ENCODE measurements at places on chromosomes 11 and 22.
A peak's percentile ranks its signal among the peaks of the same experiment; 100 is the strongest.

GRCh38 chr11:104934594-104934993, 33.8 kb downstream of the CASP4 start:
- no peak for DNase-seq

DNA sequence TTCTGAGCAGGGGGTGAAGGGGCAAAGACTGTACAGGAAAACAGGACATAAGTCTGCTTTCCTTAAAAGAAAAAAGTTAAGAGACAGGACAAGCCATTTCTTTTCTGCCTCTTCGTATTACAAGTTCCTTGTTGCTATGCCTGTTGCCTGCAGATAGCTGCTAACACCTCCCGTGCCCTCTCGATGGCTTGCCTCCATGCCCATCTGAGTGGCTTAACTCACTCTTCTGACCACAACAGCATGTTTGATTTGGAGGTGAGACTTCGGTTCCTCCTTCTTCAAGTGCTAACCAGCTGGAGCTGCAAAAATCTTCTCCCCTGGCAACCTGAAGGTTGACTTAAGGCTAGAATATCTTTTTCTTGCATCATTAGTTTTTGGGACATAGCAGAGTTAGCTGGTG, 103.1 kb downstream of the PRR5L start:
- DNase-seq = peak; percentile 5

DNA sequence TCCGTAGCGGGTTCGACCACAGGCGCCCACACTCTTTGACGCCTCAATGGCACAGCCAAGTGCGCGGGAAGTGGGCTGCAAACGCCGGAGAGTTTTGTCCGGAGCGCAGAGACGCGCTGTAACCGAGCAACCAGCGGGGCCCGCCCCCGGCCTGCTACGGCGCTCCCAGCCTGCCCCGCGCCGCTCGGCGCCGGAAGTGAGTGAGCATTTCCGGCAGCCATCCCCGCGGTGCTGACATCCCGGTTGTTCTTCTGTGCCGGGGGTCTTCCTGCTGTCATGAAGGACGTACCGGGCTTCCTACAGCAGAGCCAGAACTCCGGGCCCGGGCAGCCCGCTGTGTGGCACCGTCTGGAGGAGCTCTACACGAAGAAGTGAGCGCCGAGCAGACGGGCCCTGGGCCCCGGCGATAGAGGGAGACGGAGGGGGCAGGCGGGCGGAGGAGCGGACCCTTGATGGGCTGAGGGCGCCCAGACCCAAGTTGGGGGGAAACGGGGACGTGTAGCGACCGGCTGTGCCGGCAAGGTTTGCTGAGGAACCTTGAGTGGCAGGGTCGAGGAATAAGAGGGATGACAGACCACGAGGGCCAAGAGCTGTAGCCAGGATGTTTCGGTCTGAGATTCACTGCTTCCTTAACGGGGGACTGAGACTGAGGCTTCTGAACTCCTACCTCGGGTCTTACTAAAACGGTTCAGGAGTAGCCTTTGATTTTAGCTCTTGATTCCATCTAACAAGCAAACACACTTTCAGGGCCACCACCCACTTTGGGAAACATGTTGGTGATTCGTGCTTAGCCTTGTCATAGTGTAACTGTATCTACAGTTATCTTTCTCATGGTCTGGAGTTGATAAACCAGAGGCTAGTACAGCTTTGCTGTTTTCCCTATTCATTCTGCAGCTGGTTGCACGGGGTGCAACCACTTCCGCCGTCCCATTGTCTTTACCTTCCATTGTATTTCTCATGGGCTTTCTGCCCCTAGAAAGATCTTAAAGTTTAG, at the start of gene PSMD13:
TSS of gene PSMD13 (plus strand) at position 203 of the 994 bp plus-strand sequence. CDS start at position 277, 74 bp downstream.
- peak; percentile 94 for DNase-seq

DNA sequence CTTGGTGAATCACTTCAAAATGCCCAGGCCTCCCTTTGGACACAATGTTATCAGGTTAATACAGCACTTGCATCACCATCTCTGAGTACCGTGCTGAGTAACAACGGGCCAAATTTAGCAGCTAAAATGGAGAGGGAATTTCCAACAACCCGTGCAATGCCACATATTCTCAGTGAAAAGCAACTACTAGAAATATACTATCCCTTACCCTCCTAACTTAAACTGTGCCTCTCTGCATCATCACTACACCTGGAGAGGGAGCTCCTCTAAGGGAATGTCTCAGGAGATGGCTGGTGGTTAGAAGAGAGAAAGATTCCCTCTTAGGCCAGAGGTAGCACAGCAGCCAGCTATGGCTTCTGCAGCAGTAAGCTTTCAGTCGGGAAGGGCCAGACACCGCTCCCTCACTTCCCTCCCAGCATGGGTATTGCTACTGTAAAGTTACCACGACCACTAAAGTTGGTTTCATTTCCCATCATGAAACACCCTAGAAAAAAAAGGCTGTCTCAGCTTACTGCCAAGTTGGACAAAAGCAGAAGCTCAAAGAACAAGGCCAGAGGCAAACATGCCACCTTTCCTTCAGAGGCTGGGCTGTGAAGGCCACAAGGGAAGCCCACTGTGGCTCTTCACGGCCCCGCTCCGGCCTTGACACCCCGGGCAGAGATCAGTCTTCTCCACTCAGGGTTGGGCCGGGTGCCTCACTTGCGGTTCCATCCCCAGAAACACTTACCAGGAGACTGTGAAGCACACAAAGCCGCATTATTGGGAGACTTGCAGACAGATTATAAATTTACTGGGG, 3.9 kb downstream of the MAML2 start:
- peak; percentile 71 for DNase-seq

DNA sequence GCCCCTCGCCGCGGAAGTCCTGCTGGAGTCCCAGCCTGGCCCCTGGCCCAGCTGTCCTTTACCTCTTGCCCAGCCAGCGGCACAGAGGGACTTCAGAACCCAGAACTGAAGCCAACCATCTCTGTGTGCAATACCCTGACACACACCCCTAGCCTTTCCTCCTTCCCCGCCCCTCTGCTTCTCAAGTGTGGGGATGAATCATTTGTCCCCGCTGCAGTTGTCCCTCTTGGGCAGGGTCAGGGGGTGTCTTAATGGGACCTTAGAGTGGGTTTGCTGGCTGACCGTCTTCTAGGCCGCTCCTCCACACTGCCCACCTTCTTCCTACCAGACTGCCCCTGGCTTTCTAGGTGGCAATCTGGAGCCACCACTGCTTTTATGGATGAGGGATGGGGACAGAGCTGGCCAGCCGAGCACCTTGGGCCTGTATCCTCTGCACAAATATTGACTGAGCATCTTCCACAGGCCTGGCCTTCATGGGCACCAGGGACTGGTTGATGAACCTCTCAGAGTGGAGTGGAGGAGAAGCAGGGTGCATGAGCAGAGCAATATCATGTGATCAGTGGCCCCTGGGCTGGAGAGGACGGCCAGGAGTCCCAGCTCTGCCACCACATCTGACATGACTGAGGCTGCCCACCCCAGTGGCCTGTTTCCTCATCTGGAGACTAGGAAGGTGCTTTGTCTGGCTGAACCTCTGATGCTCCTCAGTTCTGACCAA, 668 bp upstream of the CHST1 start:
- DNase-seq = no peak

- no peak for DNase-seq
Observed at GRCh38 chr11:10608584-10608983, 40.1 kb upstream of the LYVE1 start.

- DNase-seq = no peak
Observed at GRCh38 chr11:61850687-61851086, 22.6 kb downstream of the FADS2 start.

GRCh38 chr11:11251394-11251970, 101.6 kb downstream of the CSNK2A3 start:
- DNase-seq = no peak

DNA sequence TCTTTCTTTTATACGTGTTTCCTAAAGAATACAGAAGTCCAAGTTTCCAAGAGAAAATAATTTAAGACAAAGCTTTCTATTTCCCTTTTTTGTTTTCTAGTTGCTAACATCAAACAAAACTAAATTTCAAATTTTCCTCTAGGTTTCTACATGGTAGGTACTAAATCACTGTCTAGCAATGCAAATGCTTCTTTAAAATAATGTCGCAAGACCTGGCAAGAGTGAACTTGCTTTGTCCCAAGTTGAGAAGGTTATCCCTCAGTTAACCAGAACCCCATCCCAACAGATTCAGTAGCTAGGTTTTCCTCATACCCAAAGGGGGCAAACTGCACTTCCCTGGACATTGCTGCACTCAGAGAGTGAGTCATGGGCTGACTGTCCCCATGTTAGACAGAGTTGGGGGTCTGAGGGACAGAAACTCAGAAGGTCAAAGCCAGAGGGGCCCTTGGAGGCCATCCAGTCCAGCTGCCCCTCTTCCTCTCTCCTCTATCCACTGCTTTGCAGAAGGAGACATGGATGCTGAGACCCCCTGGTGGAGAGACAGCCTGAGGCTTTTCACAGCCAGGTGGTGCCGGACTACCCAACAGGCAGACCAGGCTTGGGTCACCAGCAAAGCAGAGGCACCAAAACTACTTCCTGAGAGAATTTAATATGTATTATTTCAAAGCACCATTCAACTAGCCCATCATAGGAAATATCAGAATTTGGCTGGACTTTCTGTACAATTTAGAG, 23.1 kb downstream of the OR2AT4 start:
- DNase-seq = no peak

GRCh38 chr11:36426226-36426848, 83.7 kb downstream of the TRAF6 start:
- no peak for DNase-seq

- no peak for DNase-seq
Observed at GRCh38 chr11:129143335-129143734, 48.8 kb downstream of the ARHGAP32 start.

GRCh38 chr11:93216511-93217101, 18.8 kb upstream of the SLC36A4 start:
- no peak for DNase-seq

- DNase-seq = no peak
Observed at GRCh38 chr22:44331881-44332714, 19.3 kb upstream of the SHISAL1 start.

DNA sequence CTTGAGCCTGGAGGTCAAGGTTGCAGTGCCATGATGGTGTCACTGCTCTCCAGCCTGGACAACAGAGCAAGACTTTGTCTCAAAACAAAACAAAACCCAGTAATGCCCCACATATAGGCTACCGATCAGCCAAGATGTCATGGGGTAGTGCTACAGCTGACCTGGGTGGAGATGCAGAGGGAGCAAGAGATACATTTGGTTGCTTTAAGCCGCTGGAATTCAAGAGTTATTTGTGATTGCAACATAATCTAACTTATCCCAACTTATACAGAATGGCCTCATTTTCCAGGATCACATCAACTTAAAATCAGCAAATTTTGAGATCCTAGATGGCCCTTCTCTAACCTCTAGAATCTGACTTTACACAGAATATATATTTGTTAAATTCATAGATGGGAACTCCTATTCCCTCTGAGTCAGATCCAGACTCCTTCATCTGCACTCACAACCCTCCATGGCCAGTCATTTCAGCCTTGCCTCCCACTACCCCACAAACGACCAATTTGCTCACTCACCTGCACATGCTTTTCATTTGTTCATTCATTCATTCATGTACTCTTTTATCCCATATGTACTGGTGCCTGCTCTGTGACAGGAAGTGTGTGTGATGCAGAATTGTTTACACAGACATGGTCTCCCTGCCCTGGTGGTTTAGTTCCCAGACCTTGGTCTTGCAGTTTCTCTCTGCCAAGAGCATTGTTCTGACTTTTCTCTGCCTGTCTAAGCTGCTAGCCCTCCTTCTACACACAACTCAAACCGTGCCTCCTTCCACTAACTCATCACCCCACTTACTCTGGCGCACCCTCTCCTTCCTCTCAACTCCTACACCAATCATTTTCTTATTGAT, 24.1 kb upstream of the APLNR start:
- no peak for DNase-seq

- no peak for DNase-seq
Observed at GRCh38 chr11:108774037-108774730, 109.3 kb downstream of the DDX10 start.

- DNase-seq = no peak
Observed at GRCh38 chr22:19619144-19620009, 94.9 kb upstream of the SEPTIN5 start.

DNA sequence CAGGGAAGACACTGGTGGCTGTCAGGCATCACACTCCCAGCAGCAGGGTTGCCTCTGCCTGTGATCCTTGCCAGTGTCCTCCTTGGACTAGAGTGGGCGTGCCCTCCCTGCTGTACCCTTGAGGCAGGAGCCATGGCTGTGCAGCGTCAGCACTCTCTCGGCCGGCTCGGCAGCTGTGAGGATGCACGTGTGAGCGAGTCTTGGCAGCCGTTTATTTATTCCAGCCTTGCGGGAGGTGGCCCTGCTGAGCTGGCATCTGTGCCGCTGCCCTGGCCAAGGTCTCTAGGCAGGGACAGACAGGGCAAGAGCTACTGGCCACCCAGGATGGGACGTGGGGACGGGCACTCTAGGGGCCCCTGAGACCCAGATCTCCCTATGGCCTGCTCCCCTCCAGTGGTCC, 33.9 kb downstream of the TSPAN4 start:
- no peak for DNase-seq

- DNase-seq = peak; percentile 88
Observed at GRCh38 chr11:67071420-67072284, 15.0 kb downstream of the RHOD start.

GRCh38 chr22:48173061-48173772, 1410.8 kb downstream of the TBC1D22A start:
- DNase-seq = no peak

DNA sequence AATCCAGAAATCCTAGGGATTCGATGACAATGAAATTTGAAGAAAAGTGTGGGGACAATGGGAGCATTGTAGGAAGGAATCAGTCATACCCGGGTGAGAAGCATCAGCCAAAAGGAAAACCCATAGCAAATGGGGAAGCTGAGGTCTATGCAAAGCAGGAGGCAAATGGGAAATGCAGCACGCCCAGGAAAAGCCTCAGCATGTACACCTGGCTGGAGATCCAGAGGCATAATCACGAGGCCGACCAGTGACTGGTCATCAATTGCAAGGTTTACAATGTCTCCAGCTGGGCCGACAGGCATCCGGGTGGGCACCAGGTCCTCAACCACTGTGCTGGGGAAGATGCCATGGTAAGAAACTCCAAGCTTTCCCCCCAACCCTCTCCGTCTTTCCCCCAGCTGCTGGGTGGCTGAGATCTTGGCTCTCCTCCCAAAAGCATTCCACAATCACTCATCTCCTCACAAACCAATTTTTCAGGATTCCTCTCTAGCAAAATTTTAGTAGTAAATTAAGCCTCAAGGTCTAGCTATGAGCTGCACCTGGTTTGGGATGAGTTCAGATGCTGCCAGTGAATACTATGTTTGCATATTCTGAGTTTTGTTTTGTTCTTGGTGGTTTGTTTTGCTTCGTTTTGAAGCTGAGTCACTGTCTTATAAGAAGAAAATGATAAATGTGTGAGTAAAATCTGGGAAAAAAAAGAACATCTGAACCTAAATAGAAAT, 98.0 kb upstream of the OR5AK2 start:
- DNase-seq = no peak

All from activated CD8-positive, alpha-beta memory T cell treated with anti-CD3 and anti-CD28 coated beads for 24 hours (primary cell).